ACHN (cell line): ENCODE measurements at places on chromosomes 3 and 15.

DNA sequence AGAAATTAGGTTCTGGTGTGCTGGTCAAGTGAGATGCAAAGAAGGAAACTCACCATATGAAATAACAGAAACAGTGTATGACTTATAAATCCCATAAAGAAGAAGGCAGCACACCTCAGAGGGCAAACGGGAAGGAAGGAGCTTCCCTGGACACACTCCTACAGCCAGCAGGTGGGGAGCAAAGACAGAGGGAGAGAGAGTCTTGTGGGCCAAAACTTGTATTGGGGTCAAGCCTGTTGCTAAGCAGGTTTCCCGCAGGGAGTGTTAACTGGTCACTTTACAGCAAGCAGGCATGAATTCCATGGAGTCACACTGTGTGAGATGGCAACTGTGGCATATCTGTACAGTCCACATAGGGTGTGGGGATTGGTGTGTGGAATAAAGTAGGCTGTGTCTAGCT, 222.9 kb upstream of the NDN start:
- DNase-seq, result no peak

DNA sequence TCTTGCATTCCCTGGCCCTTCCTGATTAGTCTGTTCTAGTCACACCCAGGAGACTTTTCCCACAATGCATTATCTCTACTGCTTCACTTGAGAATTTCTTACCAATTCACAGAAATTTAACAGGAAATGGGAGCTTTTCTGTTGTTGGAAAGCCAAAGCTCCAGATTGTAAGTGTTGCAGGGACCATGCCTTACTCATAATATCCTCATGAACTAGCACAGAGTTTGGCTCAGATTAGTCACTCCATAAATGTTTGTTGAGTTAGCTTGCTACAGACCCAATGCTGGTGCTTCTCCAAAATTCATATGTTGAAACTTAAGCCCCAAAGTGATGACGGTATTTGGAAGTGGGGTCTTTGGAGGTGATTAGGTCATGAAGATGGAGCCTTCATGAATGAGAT, 232.6 kb downstream of the GAP43 start:
- DNase-seq, result no peak

DNA sequence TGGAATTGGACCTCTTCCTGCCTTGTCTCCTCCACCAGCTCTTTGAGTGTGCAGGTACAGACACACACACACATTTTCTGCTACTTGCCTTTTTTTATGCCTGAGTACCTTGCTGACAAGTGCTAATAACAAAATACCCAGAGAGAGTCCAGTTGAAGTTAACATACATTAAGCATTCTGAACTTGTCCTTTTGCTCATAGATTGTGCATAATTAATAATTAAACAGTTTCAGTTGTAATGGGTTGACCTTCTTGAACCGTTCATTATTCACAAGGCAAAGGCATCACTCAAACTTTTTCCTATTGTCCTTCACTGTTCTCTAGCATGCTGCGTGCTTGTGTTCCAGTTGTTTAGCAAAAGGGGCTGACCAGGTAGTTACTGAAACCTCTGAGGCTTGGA, 59.6 kb upstream of the SKOR1 start:
- no peak for DNase-seq

- DNase-seq, result no peak
Observed at GRCh38 chr15:33080006-33080405, 114.5 kb downstream of the FMN1 start.

GRCh38 chr15:69232765-69233164, 65.9 kb upstream of the PAQR5 start:
- no peak for DNase-seq

- no peak for DNase-seq
Observed at GRCh38 chr3:156617145-156617544, 57.2 kb upstream of the TIPARP start.

DNA sequence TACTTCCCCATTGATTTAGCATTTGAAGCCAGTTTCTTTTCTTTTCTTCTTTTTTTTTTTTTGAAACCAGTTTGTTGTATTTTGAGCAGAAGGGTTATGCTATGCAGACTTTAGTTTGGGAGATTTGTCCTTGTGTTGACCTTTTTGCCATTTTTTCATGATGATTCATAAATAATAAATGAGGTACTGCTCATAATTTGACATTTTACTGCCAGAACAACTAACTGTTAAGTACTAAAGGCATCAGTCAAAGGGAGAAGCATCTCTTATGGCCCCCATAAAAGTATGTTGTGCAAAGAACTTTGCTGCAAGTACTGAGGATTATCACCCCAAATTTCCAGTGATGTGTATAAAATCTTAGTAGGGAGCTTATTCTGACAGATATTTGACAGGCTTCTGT, 1.7 kb upstream of the GPR87 start:
- no peak for DNase-seq

GRCh38 chr3:191070762-191071403, 128.2 kb upstream of the OSTN start:
- DNase-seq, result no peak

DNA sequence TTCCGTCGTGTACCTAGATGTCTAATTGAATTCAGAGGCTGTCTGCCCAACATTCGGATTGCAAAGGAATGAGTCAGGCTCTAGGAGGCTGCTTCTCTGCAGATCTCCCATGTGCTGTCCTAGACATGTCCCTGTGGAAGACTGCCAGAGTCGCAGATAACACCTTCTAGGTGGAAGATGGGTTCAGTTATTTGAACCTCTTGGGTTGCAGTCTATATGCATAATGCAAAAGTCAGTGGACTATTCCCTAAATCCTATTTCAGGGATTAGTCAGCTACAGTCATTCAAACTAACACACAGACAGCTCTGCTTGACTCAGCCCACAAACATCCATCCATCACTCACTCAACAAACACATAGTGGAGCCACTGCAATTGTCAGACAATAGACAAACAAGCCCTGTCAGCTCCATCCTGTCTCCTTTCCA, 300.0 kb upstream of the CTNNB1 start:
- DNase-seq, result peak; percentile 5

- peak; percentile 46 for DNase-seq
Observed at GRCh38 chr3:119184796-119185570, 11.6 kb downstream of the UPK1B start.

DNA sequence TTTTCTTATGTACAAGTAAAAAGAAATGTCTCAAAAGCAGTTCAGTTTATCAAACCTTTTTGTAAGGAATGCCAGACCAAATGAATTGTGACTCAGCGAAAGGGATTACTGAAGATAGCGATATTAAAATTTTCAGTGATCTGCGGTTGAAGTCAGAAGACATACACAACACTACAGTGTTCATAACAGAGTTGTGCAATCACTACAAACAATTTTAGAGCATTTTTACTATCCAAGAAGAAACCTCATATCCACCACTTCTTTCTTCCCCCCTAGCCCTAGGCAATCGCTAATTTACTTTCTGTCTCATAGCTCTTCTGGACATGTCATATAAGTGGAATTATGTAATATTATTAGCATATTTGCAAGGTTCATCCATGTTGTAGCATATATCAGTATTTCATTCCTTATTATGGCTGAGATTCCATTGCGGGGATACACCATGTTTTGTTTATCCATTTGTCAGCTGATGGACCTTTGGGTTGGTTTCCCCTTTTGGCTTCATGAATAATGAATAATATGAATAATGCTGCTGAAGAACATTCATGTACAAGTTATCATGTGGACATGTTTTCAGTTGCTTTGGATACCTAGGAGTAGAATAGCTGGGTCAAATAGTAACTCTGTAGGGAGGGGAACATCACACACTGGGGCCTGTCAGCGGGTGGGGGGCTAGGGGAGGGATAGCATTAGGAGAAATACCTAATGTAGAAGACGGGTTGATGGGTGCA, 23.6 kb upstream of the ALPK3 start:
- DNase-seq, result no peak

- DNase-seq, result no peak
Observed at GRCh38 chr3:139440639-139441556, 35.4 kb downstream of the RBP2 start.

DNA sequence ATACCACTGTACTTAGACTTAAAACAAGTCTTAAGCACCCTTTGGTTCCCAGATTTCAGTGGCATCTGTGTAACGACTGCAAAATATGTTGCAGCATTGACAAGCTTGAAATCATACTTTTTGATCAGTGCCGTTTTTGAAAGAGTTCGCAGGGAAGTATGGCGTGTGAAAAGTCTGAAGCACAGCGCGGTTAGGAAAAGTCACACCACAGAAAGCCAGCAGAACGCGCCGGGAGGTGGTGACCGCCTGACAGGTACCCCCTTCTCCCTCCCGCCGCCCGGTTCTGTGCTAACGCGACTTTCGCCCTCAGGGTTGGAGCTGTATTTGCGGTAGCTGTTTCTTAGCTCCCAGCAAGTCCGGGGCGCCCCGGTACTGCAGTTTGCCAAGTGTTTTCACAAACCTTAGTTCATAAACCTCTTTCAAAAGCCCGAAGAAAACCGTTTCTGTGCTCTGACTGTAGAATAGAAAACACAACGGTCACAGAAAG, 481 bp upstream of the CRYBG3 start:
- DNase-seq, result peak; percentile 62

GRCh38 chr3:168250415-168250861, 154.7 kb upstream of the GOLIM4 start:
- no peak for DNase-seq

GRCh38 chr3:45224824-45225464, 1.1 kb downstream of the TMEM158 start:
- DNase-seq, result peak; percentile 60

GRCh38 chr15:63231706-63232105, 42.3 kb downstream of the RAB8B start:
- DNase-seq, result no peak

- DNase-seq, result peak; percentile 3
Observed at GRCh38 chr3:140219923-140220452, 285.0 kb downstream of the CLSTN2 start.

DNA sequence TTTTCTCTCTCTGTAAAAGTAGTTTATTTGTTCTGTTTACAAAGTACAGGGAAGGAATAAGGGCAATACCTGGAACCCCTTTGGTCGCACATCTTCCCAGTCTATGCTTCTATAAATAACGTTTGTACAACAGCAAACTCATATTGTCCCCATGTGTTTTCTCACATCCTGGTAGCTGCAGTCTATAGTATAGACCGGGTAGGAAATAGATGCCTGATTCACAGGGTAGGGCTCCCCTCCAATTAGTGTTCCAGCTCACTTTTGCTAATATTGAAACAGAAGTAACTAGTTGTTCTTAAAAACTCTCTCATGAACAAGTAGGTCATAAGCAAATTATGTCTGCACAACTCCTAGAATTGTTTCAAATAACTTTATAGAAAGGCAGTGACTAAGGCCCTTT, 17.7 kb downstream of the ATG7 start:
- no peak for DNase-seq

DNA sequence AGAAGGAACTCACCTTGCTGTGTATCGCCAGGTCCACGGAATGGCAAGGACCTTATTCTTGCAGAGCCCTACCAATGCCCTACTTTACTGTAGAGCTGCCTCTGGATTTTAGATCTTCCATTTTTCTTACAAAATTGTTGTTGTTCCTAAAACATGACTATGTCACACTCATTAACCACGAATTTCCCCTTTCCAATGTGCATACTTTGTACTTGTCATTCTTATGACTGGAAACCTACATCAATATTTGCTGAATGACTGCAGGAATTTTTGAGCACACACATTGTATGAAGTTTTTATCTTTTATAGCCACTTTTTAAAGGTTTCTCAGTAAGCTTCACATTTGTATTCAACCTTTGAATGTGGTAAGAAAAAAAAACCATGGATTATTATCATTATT, 35.9 kb upstream of the CMSS1 start:
- DNase-seq, result peak; percentile 17

- no peak for DNase-seq
Observed at GRCh38 chr15:49286649-49287404, 116.8 kb downstream of the GALK2 start.

- DNase-seq, result no peak
Observed at GRCh38 chr3:122006267-122006666, 15.8 kb downstream of the ILDR1 start.

DNA sequence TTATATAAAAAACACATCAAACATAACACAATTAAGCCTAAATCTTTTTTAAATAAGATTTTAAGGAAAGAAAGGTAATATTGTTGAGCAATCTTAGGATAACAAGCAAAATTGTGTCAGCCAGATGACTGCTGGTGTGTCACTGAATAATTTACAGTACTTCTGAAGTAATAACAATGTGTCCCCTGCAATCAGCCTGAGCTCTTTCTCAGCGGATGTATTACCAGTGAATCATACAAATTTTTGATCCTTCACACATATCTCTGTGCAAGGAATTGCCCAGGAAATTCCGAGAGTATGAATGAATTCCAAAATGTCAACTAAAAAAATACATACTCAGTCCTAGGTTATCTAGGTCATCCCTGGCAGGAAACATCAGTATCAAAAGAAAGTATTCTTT, 76.6 kb upstream of the PTX3 start:
- DNase-seq, result peak; percentile 92

DNA sequence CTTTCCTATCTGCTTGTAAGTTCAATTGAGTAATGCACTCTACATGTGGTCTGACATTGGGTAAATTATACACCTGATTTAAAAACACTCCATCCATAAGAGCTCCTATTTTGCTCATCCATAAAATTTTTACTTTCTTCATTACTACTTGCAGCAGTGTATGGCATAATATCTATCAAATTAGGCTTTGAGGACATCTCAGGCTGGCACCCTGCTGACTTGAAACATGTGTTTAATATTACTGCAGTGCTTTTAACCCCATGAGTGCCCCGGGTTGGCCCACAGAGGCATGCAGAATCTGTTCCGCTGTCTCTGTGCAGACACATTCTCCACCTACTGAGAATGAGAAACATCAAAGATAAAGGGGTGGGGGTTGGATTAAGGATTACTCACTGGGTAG, 249.9 kb upstream of the DNAJC19 start:
- no peak for DNase-seq

- no peak for DNase-seq
Observed at GRCh38 chr3:54356261-54357045, 234.1 kb downstream of the CACNA2D3 start.

GRCh38 chr15:88115486-88116152, 140.9 kb downstream of the NTRK3 start:
- DNase-seq, result no peak

DNA sequence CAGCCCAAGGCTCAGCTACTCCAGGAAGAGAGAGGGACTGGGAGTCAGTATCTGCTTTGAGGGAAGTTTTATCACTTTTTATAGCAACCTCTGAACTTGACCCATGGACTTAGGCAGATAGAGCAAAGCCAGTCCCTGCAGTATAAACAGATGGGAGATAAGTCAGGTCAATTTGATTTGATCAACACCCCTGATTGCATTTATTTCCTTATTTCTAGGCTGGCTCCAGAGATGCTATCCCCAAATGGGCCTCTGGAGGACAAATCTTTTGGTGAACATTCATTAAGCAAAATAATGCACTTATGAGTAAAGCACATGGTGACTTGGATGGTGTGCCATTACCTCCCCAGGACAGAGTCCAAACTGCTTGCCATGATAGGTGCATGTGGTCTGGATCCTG, 8.9 kb upstream of the IDH3A start:
- no peak for DNase-seq

GRCh38 chr3:138327831-138328230, 1.8 kb downstream of the NME9 start:
- DNase-seq, result no peak

DNA sequence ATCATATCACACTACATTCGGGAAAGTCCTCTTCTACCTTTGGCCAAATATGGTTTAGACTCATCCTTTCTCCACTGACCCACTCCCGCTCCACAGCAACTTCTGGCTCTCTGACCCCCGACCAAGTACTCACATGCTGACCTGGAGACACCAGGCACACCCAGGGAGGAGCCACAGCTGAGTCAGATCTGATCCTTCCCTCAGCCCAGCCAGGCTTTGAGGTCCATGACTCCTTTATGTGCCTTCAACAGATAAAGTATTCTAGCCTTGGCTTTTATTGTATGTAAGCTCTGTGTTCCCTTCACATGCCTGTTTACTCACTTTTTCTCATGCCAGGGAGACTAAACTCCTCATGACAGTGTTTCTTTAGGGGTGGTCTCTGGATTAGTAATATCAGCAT, 166.9 kb upstream of the UMPS start:
- DNase-seq, result no peak
